Gastrocnemius medialis (tissue), 4 donors: ENCODE measurements at places on chromosomes 2 and 18.

GRCh38 chr2:123696021-123696420, 329.1 kb upstream of the CNTNAP5 start:
- DNase-seq: no peak

DNA sequence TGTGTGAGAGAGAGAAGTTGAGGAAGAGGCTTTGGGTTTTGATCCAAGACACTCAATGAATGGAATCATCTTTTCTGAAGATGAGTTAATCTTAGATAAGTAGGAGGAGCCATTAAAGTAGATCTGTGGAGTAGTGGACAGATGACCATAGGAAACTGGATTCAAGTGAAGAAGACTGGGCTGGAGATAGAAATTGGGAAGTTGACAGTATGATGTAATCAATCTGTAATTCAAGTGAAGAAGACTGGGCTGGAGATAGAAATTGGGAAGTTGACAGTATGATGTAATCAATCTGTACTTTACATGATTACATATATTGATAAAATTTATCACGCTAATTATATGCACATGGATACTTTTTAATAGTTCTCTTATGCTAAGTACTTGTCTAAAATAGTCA, 92.8 kb downstream of the PHLPP1 start:
- DNase-seq: no peak

GRCh38 chr18:50092245-50092805, 102.6 kb downstream of the MYO5B start:
- DNase-seq: no peak

- no peak for DNase-seq
These were observed 50.8 kb upstream of the FANCL start for GRCh38 chr2:58291726-58292438.

DNA sequence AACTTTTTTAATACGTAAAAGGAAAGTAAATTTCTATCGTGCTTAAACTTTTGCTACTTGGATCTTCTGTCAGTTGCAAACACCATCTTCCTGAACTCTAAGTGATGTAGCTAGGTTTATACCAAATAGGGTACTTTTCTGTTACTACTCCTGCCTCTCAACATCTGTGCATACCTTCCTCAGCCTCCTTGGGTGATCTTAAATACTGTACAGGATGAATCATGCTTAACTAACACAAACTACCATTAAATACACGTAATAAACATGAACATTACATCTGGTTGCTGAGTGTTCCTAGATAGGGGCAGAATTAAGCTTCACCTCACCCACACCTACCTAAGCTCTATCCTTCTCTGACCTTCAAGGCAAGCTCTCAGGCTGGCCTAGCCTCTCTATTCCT, 398.0 kb downstream of the TXNL1 start:
- no peak for DNase-seq

GRCh38 chr18:80022613-80023012, 11.6 kb upstream of the RBFA start:
- no peak for DNase-seq

DNA sequence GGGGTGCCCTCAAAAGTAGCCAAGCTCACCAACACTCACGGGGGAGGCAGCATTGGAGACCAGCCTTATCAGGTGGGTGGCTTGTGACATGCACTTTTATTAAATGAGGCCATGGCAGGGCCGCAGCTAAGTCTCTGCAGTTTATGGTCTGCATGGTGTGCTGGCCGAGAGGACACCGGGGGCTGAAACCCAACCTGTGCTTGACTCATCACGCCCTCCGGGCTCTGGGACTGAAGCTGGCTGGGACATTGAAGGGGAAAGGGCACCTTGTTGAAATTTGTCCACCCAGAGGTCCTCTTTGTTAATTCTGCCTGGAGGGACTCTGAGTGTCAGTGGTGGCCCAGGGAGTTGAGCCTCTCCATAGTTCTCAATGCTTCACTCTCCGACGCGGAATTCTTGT, 17.7 kb upstream of the NTSR2 start:
- DNase-seq: peak; percentile 92

- no peak for DNase-seq
These were observed 63.2 kb downstream of the MBD2 start for GRCh38 chr18:54161267-54161666.

- DNase-seq: no peak
These were observed 272.2 kb upstream of the ID2 start for GRCh38 chr2:8409461-8410260.

DNA sequence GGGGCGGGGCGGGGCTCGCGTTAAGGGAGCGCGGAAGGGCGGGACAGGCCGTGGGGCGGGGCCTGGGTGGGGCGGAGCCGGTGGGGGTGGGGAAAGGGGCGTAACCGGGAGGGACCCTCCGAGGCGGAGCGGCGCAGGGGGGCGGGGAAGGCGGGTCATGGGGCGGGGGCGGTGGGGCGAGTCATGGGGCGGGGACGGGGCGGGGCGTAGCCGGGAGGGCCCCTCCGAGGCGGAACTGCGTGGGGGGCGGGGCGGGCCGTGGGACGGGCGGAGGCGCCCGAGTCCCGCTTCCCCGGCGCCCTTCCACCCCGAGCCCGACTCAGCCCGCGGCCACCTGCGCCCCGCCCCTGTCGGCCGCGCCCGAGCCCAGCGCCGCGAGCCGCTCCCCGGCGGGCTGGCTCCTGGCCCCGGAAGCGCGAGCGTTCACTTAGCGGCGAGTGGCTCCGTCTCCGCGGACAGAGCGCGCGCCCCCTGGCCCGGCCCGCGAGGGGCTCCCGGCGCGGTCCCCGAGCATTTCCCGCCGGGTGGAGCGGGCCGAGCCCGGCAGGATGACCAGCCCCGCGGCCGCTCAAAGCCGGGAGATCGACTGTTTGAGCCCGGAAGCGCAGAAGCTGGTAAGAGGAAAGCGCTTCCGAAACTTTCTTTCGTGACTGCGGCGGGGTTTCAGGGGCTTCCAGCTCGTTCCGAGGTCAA, 64.7 kb downstream of the LRRFIP1 start:
- DNase-seq: peak; percentile 90

DNA sequence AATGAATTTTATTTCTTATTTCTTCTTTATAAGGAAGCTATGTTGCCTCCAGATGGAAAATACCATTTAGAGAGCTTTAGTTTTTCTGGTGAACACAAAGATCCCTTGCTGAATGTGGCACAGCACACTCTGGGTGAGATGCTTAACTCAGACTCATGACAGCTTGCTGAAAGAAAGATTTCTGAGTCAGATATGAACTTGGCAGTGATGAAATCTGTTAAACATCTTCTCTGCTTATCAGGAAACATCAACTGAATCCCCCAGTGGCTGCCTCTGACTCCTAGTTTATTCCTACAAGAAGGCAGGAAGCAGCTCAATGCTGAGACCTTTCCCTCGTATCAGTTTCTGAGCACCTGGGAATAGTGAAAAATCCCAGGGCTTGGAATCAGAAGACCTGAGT, 162.8 kb downstream of the OSR1 start:
- DNase-seq: no peak

DNA sequence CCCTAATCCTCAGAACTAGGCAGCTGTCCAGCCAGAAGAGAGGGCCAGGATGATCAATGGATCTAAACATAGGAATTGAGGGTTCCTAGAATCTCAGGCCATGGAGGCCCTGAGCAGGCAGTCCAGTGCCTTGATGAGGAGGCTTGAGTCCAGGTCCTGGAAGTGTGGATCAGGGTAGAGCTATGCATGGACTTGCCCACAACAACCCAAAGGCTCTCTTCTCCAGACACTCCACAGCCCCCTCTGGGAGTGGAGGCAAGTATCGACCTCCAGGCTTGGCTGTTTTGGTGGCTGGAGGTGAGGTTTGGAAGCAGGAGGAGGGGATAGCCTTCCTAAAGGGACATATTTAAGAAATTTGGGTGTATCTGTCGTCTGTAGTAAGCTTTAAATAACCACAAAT, 45.7 kb downstream of the NAPG start:
- DNase-seq: no peak

DNA sequence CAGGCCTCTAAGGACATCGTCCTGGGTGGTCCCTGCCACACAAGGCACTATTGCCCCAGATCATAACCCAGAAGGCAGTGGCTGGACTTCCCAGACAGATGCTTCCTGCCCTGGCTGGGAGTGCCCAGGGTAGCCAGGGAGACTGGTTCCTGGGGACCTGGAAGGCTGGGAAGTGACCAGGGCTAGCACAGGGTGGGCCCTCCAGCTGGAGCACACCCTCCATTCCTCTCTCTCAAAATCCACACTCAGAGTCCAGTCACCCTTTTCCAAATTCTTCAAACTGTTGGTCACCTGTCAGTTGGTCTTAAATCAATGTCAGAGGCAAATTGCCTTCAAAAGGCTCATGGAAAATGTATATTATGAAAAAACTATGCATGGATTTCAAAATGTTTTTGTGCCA, 11.6 kb upstream of the TUBB6 start:
- DNase-seq: no peak

- DNase-seq: no peak
These were observed 59.0 kb downstream of the MOGAT1 start for GRCh38 chr2:222730366-222730999.

DNA sequence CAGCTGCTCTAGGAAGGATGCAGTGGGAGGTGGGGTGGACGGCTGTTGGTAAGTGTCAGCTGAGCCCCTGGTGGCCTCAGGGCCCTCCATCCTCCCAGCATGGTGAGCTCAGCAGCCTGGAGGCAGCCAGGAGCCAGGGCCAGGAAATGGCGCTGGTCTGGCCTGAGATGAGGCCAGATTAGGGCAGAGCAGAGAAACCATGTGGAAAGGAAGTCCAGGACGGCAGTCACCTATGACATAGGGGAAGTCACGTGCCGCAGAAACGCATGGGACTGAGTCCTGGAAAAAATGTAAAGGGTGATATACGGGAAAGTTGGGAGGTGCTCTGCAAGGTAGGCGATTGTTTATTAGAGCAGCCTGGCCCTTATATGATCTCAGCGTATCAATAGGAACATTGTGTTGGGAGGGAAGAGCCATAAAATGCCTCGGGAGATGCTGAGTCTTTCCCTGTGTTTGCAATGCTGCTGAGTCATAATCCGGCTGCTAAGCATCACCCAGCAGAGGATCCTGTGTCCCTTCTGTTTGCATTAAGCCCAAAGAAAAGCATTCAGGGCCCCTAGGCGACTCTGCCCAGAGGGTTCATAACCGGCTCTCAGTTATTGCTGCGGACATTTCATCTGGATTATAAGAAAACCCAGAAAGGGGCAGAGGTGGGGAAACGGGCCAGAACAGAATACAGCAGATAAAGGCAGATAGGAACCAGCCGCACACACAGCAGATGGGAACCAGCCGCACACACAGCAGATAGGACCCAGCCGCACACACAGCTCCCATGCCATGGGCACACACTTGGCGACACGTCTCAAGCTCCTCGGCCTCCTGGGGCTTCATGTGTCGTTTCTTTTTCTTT, 30.3 kb upstream of the B3GNT7 start:
- no peak for DNase-seq

GRCh38 chr2:29053223-29053622, 21.1 kb downstream of the PCARE start:
- DNase-seq: no peak

DNA sequence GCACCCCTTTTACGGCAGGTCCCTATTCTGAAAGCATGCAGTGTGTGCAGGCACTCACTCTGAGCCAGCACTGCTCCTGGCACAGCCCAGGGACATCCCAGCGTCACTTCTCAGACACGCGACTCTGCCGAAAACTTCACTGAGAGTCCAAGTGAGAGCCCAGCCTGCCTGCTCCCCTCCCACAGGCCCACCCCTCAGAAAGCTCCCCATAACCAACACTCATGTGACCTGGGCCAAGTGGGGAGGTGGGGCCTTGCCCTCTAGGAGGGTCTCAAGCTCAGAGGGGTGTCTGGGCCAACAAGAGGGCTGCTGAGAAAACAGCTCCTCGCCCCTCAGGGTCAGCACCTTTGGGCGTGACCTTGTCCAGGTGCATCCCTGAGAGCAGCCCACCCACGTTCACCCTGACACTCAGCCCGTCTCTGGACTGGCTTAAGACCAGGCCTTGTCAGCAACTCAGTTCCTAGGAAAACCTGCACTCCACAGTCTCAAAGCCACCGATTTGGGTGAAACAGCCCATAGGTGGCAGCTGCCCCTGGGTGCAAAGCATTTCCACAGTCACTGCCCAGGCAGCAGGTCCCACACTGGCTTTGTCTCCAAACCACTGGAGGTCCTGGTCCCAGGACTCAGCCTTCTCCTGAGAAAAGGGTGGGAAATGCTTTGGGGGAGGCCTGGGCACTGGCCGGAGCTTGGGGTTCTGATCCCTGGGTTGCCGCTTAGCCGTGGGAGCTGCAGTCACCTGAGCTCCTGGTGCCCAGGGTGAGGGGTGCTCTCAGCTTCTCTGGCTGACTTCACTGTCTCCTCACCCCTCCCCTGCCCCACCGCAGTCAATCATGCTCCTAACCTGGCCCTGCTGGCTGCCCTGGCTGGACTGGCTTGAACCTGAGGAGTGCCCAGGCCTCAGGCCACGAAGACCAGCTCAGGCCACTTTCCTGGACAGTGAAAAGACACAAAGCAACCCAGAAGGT, 209.6 kb downstream of the HDAC4 start:
- no peak for DNase-seq

DNA sequence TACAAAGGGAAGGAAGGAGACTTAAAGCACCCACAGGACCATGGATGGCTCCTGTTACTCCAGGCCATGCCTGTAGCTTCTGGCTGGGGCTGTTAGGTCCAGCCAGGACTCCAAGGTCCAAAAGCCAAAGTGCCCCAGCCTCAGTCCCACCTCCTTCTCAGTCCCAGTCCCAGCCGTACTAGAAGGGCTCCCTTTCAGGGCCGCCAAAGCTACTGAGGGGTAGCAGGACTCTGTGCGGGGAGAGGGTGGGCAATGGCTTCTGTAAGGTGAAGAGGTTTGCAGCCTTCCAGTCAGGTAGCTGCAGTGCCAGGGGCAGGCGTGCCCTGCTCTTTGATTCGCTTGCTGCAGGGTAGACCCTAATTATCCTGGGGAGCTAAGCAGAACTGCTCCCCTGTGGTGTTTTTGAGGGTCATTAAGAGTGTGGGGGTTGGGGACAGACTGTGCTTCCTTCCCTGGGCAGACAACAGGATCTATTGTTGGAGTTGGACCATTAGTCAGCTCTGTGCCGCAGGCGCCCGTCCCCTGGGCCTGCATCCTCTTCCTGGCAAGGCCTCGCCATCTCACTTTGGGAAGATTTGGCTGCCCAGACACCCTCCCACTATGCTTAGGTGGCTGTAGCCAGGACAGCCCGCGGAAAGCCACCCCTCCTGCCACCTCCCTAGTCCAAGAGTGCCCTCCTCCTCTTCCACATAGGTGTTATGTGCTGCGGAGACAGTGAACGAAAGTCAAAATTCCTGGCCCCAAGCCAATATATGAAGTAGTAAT, 118.8 kb downstream of the ZBTB7C start:
- DNase-seq: no peak

DNA sequence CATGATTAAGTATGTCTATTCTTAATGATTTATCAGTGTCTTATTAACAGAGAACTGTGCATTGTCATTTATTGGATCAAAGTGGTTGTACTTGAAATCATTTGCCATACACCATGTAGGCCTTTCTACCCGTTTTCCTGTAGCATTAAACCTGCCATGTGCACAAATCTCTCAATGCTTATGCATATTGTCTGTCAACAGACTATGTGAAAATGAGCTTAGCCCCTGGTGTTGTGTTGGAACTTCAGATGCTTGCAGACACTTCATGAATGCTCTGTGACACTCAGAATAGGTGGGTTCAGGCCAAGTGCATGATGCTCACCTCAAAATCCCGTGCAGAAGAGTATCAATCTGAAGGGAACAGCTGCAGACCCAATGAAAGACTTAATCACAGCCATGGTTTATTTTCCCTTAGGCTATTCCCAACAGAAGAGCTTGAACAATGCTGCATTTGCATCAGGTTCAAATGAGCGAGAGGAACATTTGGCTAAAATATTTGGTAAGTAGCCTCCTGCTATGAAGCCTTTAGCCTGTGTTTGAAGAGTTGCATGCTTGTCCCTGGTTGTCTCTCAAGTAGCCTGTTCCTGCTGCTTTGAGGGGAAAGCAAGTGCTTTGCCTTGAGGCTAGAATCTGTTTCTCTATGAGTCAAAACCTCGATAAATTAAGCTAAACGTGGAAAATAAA, 6.1 kb downstream of the C2orf92 start:
- no peak for DNase-seq
